ENCODE measurements at places on chromosomes 3 and 15.

GRCh38 chr15:55619783-55620182 lies 31.6 kb upstream of the PYGO1 start:
- DNase-seq = no peak

DNA sequence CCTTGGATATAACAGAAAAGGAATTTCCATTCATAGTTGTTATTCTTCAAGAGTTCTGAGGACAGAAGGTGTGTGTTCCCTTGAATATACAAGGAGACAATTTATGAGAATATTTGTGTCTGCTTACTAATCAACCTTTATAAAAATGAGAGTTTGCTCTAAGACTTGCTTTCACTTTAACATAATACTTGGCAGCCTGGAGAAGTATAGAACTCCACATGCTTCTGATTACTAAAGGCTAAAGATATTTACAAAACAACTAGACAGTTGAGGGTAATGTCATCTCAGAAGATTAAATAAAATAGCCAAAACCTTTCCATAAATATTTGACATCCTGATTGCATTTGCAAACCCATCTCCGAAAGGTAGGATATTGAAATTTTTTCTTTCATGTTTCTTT lies 727.1 kb upstream of the NAALADL2 start:
- no peak for DNase-seq

DNA sequence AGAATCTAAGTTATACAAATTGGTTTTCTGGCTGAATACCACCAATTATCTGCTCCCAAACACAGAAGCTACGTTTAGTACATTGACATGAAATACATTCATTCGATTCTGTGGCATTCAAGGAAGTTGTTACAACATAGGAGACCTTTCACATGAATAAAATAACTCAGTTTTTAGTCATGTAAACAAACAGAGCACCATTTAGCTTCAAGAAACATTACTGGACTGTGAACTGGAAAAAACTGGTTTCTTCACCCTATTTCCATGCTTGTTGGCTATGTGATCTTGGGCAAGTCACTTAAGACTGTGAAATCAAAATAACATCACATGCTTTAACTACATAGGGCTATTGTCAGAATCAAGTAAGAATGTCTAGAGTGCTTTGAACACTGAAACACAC lies 46.2 kb downstream of the NRG4 start:
- no peak for DNase-seq

- peak; percentile 48 for DNase-seq
These were observed 2.8 kb downstream of the ABHD2 start for GRCh38 chr15:89090791-89091626.
